ENCODE measurements at places on chromosomes 5 and 9.

DNA sequence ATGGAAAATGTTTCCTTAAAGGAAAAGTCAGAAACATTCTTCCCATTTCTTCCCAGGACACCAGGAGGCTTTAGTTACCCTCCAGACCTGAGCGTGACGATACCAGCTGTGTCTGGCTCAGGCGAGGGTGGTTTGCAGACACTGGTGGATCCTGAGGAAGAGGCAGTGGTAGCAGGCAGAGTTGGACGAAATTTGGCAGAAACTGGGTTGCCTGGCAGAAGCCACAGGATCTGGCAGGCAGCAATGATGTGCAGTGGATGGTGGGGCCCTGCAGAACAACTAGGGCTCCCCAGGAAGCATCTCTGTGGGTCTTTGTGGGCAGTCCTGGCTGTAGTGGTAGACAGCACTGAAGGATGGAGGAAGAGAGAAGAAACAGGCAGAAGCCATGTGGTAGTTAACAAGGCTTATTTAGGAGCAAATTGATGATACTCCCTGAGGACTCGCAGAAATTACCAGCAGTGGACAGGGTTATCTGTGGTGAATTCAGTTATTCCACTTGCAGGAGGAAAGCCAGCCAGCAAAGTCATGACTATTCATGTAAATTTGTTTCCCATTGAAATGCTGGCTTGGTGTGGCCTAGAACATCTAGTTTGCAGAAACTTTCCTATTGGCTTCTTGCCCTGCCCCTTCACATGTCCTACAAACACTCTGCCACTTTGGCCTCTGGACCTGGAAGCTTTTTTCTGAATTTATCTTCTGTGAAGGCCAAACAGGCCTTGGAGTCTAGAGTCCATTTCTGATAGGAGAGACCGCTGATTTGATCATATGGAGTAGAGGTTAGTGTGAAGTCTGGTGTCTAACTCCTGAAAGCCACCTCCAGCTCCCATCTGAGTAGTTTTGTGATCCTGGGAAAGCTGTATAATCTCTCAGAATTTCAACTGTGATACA, 212.0 kb downstream of the DMRT2 start:
- no peaks in the 10 kb centered on the region for H3K36me3 ChIP-seq
- no peaks in the 10 kb centered on the region for H3K27me3 ChIP-seq
- no peaks in the 10 kb centered on the region for H3K4me1 ChIP-seq
- DNase-seq: no peak
- no peak overlapping the region for H3K27ac ChIP-seq

DNA sequence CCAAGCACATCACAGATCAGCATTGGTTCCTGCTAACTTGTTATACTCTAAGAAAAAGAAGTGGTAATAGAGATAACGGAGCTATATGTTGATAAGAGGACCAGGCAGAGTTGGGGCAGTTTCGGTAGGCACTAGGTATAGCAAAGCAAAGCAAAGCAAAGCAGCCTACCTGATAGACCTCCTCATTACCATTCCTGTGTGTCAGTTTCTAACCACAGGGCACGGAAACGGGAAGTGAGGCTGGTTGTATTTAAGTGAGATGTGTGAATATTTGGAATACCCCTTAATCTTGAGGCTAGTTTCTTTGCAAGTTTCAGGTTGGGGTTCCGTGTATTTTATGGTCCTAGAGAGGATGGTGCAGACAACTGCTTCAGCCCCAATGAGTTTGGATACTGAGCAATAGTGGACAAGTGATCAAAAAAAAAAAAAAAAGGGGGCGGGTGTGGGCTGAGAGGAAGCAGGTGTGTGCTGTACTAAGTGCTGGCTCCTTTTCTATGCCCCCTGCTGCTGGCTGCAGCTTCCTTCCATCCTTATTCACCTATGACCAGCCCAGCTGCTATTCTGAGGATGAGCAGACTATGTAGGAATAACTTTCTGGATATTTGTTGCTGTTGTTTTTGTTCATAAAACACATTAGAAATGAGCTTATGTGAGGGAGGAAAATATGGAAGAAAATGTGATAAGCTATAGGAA, 183.3 kb downstream of the SH3GL2 start:
- no peak overlapping the region for H3K4me3 ChIP-seq
- no peaks in the 10 kb centered on the region for H3K36me3 ChIP-seq
- no peak for DNase-seq
- no peaks in the 10 kb centered on the region for H3K4me1 ChIP-seq

DNA sequence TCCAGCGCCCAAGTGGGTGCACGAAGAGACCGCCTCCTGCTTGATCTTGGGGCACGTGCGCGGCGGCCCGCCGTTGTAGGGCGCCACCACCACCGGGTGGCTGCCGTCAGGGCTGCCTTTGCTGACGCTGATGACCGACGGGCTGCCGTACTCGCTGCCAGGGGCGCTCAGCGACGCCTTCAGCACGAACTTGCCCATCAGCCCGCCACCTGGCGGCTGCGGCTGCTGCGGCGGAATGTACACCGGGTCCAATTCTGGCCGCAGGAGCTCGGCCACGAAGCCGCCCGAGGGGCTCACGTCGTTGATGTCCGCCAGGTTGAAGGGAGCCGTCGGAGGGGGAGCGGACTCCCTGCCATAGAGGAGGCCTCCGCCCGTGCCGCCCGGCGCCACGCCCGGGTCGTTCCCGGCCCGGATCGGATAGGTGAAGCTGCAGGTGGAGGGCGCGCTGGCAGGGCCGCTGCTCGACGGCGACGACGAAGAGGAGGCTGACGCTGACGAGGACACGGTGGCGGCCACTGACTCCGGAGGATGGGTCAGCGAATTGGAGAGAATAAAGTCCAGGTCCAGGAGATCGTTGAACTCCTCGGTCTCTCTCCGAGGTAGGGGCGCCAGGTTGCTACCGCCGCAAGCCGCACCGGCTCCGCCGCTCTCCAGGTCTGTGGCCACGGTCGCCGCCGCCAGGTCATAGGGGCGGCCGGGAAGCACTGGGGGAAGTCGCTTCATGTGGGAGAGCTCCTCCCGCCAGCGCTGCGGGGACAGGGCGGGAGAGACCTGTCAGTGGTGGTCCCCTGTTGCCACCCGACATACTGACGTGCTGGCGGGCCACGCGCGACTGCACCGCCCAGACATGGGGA, 1.8 kb downstream of the KLF4 start:
- H3K4me1 ChIP-seq: peaks cover 18% of the 10 kb centered on the region
- peak; percentile 88 for DNase-seq
- no peaks in the 10 kb centered on the region for H3K27me3 ChIP-seq
- H3K4me3 ChIP-seq: peak overlapping the region; percentile 79
- H3K27ac ChIP-seq: peak overlapping the region; percentile 94

DNA sequence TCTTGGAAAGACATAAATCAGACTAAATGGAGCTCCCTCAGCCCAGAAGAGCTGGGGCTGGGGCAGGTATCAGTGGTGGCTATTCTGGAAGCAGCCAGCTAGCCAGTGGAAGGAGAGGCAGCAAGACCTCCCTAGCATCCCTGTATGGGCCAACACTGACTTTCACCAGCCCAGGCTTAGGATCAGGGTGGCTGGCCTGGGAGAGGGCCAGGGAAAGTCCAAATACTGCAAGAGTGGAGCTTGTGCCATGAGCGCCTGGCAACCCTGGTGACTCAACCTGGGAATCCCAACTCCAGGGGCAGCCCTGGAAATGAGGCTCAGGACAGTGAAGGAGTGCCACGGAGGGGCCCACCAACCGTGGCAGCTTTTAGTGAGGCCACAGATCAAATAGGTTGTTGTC, 7.6 kb upstream of the IRF1 start:
- H3K36me3 ChIP-seq: no peaks in the 10 kb centered on the region
- peaks cover 40% of the 10 kb centered on the region for H3K4me1 ChIP-seq
- DNase-seq: peak; percentile 91
- peak overlapping the region; percentile 88 for H3K27ac ChIP-seq
- H3K4me3 ChIP-seq: no peak overlapping the region
- H3K27me3 ChIP-seq: no peaks in the 10 kb centered on the region

DNA sequence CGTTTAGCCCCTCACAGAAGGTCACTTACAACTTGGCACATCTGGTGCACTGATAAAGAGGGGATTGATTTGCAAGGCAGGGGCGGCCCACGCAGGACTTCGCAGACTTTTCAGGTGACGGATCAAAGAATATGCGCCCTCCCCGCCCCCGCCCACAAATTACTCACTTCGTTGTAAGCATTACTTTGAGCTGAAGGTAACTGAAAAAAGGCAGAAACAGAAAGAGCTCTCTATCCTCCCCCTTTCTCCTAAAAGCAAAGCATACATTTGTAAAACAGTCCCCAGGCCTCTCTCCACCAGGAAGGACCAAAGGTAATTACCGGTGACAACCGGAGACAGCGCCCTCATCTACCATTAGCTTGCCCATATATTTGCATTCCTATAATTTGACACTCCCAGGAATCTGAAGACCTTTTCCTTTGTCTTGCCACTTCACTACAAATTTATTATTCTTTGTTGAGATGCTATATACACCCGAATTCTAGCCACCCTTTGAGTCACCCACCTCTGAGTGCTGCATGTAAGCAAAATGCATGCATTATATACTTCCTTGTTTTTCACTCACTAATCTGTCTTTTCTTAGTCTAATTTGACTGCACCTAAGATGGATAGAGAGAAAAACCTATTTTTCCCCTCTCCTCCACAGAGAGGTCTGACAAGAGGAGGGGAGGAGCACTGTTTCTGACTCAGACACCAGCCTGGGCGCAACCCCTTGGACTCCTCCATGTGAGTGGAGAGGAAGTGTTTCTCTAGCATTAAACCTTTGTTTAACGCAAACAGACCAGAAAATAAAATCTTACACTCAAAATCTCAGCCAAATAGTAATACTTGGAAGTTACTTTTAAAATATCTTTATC, 74.7 kb upstream of the SPIN1 start:
- DNase-seq: no peak
- H3K27me3 ChIP-seq: no peaks in the 10 kb centered on the region
- no peak overlapping the region for H3K4me3 ChIP-seq
- H3K27ac ChIP-seq: no peak overlapping the region
- no peaks in the 10 kb centered on the region for H3K36me3 ChIP-seq
- no peaks in the 10 kb centered on the region for H3K4me1 ChIP-seq

- DNase-seq: no peak
- no peaks in the 10 kb centered on the region for H3K36me3 ChIP-seq
- H3K27ac ChIP-seq: no peak overlapping the region
- H3K27me3 ChIP-seq: no peaks in the 10 kb centered on the region
- H3K4me1 ChIP-seq: no peaks in the 10 kb centered on the region
Observed at GRCh38 chr5:167819406-167819805, 472.0 kb upstream of the WWC1 start.

- no peak for DNase-seq
- no peaks in the 10 kb centered on the region for H3K4me1 ChIP-seq
- no peak overlapping the region for H3K4me3 ChIP-seq
- no peaks in the 10 kb centered on the region for H3K27me3 ChIP-seq
Observed at GRCh38 chr5:57871496-57871895, 388.9 kb upstream of the ACTBL2 start.

- H3K27me3 ChIP-seq: no peaks in the 10 kb centered on the region
- DNase-seq: no peak
- H3K36me3 ChIP-seq: no peaks in the 10 kb centered on the region
- no peaks in the 10 kb centered on the region for H3K4me1 ChIP-seq
- no peak overlapping the region for H3K4me3 ChIP-seq
- no peak overlapping the region for H3K27ac ChIP-seq
Observed at GRCh38 chr9:28808042-28808441, 1234.8 kb upstream of the C9orf72 start.

GRCh38 chr5:109823597-109823996, 133.9 kb downstream of the MAN2A1 start:
- no peak overlapping the region for H3K4me3 ChIP-seq
- H3K4me1 ChIP-seq: no peaks in the 10 kb centered on the region
- no peak for DNase-seq
- no peaks in the 10 kb centered on the region for H3K27me3 ChIP-seq

GRCh38 chr5:87746891-87747377, 334.2 kb upstream of the CCNH start:
- no peak overlapping the region for H3K27ac ChIP-seq
- no peak overlapping the region for H3K4me3 ChIP-seq
- DNase-seq: no peak
- no peaks in the 10 kb centered on the region for H3K36me3 ChIP-seq
- no peaks in the 10 kb centered on the region for H3K27me3 ChIP-seq

GRCh38 chr5:76537073-76537543, 86.1 kb downstream of the F2RL2 start:
- H3K4me3 ChIP-seq: no peak overlapping the region
- DNase-seq: no peak
- H3K27ac ChIP-seq: no peak overlapping the region
- H3K4me1 ChIP-seq: no peaks in the 10 kb centered on the region

DNA sequence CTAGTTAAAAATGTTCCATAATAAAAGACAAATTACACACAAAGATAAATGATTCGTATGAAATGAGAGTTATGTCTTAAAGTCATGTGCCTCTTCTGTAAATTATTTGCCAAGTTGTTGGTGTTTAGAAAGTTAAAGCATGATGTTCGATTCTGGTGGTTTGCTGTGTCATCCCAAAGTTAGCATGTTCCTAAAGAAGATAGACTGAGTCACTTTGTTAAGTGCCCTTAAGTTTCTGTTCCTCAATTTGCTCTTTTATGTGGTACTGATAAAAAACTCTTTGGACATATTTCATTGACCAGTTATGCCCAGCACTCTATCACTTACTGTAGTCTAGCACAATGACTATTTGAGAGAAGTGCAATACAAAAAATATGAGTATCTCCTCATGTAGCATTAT, 366.9 kb upstream of the ZNF608 start:
- no peak overlapping the region for H3K4me3 ChIP-seq
- no peaks in the 10 kb centered on the region for H3K27me3 ChIP-seq
- no peak overlapping the region for H3K27ac ChIP-seq
- H3K36me3 ChIP-seq: no peaks in the 10 kb centered on the region
- no peak for DNase-seq
- H3K4me1 ChIP-seq: no peaks in the 10 kb centered on the region

DNA sequence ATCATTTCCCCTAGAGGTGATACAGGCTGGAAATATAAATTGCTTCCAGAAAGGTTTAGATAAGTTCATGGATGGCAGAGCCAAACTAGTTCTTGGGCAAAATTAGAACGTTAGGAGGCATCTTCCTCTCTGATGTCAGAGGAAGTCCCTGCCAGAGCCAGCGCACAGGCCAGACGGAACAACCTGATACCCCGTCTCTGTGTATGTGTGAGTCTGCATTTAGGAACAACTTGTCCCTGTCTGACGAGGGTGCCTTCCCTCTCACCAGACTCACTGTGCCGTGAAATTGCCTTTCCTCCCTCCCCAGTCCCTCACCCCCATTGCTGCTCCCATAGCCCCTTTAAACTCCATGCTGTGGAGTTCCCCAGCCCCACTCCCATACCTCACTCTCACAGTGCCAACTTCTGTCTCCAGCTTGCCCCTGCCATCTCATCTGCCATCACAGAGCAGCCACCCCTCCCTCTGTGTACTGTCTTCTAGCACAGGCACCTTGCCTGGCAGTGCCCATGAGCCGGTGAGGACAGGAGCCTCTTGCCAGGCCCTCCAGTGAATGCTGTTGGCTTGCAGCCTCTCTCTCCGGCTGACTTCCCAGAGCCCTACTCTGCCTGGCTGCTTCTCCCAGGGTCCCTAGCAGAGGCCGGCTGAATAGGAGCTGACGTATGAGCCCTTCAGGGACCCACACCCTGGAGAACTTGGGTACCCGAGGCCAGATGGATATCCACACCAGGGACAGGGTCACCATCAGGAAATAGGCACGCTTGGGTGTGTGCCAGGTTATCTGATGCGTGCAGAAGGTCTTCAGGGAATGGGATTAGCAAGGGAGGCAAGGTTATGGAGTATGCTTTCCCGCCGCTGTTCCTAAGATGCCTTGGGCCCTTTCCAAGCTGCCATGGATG, 26.7 kb downstream of the UNC5A start:
- H3K27me3 ChIP-seq: no peaks in the 10 kb centered on the region
- DNase-seq: no peak
- H3K36me3 ChIP-seq: no peaks in the 10 kb centered on the region
- no peaks in the 10 kb centered on the region for H3K4me1 ChIP-seq

All from tibial artery (tissue), 4 donors.